ENCODE measurements at places on chromosomes 5 and 9.

- peak; percentile 9 for DNase-seq
These were observed 36.4 kb upstream of the IPPK start for GRCh38 chr9:92706218-92706940.

DNA sequence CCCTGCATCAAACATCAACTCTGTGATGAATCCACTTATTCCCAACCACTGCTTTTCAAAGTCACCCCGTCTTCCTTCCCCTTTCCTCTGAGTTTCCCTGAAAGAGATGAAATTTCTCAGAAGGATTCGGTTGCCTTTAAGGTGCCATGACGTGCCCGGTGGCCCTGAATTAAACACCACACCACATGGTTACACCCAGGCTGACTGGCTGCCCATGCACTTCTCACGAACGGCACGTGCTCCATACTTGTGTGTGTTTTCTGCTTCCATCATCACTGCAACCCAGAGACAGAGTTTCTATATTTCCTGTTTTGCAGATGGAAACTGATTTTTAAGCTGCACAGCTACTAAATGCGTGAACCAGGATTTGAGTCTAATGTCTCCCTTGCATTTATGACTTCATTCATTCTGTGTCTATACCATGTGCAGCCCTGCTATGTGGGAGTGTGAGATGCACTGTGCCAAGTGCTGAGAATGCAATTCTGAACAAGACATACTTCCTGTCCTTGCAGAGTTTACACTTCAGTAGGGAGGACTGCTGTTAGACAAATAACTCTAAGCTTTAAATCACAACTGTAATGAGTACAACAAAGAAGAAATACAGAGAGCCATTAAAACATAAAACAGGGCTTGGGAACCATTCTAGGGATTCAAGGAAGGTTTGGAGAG, 162.9 kb downstream of the NXNL2 start:
- no peak for DNase-seq

DNA sequence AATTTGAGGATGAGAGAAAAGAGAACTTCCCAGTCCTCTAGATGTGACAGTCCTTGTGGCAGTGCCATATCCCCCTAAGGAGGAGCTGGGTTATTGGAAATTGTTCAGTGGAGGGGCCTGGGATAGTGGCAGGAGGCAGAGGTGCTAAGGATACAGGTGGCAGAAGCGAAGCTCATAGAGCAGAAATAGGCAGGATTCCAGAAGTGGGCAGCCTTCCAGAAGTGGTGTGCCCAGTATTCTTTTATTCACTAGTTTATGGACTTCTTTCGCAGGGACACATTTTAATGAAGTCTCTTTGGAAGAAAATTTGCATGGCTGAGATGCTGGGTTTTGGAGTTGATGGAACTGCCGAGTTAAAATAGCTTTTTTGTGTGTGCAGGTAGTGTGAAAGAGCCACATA, 6.8 kb downstream of the PIK3R1 start:
- DNase-seq = no peak

DNA sequence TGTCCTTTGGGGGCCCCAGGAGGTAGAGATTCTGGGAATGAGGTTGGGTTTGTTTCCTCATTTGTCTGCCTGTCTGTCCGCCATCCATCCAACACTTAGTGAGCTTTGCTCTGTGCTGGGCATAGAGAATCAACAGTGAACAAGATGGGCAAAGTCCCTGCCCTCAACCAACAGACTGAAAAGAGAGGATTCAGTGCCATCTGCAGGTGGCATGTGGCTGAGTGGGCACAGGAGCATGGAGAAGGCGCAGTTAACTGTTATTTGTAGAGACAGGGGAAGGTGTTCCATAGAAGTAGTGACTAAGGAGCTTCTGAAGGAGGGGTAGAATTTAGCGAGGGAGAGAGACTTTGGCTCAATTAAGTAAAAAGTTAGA, 23.1 kb downstream of the POLR1E start:
- no peak for DNase-seq

DNA sequence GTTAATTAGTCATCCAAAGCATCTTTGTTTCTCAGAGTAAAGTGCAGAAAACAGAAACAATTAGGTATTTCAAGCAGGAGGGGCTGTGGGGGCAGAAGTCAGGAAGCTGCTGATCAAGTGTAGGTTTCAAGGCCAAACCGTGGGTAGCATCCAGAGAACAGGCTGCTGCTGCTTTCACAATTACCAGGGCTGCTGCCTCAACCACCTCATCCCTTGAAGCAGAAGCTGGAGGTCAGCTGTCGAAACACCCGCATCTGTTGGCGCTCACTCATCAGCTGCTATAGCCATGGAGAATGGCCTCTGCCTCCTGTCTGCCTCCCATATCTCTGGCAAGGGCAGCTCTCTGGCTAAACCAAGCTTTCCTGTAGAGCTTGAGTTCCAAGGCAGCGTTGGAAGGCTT, 122.9 kb upstream of the OSMR start:
- DNase-seq = no peak

DNA sequence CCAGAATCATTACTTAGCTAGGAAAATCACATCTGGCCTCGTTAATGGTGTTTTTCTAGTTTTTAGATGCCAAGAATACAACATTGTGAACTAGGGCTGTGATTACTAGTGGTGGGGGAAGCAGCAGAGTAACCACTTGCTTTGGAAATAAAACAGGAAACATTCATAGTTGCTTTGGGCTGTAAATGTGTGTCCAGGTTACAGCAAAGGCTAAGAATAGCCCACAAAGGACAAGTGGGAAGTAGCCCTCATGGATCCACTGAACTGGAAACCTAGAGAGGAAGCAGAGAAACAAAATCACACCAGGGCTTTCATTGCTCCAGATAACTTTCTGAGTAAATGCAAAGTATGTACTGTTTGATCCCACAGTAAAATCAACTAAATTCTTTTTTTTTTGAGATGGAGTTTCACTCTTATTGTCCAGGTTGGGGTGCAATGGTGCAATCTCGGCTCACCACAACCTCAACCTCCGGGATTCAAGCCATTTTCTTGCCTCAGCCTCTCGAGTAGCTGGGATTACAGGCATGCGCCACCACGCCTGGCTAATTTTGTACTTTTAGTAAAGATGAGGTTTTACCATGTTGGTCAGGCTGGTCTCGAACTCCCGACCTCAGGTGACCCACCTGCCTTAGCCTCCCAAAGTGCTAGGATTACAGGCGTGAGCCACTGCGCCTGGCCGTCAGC, 56.2 kb upstream of the TNFSF15 start:
- DNase-seq = no peak

DNA sequence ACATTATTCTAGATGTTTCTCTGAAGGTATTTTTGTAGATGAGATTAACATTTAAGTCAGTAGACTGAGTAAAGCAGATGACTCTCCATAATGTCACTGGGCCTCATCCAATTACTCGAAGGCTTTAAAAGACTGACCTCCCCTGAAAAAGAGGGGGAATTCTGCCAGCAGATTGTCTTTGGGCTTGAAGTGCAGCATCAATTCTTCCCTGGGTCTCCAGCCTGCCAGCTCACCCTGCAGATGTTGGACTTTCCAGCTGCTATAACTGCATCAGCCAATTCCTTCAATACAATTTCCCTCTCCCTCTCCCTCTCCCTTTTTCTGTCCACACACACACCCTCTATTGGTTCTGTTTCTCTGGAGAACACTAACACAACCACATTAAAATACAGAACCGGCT, 472.8 kb downstream of the SPOCK1 start:
- DNase-seq = no peak

GRCh38 chr9:40913928-40914673, 214.4 kb downstream of the FOXD4L6 start:
- no peak for DNase-seq

DNA sequence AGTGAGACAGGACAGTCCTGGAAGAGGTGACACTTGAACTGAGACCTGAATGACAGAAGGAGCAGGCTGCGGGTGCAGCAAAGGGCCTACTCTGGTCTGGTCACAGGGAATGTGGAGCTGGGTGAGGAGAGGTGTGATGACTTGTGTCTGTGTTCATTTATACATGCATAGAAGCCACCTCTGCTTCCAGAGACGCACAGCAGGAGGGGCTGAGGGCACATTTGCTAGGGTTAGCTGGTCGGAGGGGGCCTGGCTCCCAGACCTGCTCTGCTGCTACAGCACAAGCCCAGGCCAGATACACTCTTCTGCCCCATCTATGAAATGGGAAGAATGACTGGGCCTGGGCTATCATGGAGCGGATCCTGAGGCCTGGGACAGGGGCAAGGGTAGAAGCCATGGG, 15.6 kb downstream of the UNC5A start:
- no peak for DNase-seq

- no peak for DNase-seq
These were observed 101.4 kb upstream of the FSTL4 start for GRCh38 chr5:133713751-133714150.

GRCh38 chr9:15743512-15743911, 190.7 kb downstream of the CCDC171 start:
- no peak for DNase-seq

GRCh38 chr5:126248611-126249010, 174.6 kb upstream of the GRAMD2B start:
- DNase-seq = no peak

- no peak for DNase-seq
These were observed 17.1 kb downstream of the SUSD1 start for GRCh38 chr9:112157961-112158360.

- no peak for DNase-seq
These were observed 40.6 kb upstream of the DMRTA1 start for GRCh38 chr9:22405869-22406659.

DNA sequence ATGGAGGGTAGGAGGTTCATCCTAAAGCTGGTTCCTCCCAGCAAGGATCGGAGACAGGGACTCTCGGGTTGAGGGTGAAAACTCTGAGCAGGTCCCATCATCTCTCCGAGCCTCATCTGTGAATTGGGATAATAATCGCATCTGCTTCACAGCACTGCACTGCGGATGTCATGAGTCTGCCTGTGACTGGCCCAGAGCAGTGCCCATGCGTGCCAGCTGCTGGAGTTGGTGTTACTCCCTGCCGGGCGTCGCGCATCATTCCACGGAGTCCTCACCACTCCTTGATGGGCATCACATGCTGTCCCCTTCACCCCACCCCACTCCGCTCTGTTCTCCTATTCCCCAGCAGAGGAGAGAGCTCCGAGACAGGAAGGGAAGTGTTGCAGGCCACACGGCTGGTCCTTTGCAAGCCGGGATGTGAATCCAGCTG, 35.1 kb upstream of the ORM1 start:
- DNase-seq = no peak

DNA sequence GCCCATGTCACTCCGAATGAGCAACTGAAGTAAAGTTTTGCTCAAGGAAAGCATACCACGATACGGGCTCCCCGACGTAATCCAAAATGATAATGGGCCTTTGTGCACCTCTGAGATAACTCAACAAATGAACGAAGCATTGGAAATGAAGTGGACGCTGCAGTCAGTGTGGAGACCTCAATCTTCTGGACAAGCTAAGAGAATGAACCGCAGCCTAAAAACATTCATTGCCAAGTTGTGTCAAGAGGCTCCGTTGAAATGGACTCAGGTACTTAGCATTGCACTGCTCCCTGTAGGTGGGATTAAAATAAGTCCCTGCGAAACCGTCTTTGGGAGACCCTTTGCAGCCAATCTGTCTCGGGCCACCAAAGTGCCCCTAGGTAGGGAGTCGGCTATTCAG, 3.9 kb upstream of the LCN9 start:
- DNase-seq = no peak

DNA sequence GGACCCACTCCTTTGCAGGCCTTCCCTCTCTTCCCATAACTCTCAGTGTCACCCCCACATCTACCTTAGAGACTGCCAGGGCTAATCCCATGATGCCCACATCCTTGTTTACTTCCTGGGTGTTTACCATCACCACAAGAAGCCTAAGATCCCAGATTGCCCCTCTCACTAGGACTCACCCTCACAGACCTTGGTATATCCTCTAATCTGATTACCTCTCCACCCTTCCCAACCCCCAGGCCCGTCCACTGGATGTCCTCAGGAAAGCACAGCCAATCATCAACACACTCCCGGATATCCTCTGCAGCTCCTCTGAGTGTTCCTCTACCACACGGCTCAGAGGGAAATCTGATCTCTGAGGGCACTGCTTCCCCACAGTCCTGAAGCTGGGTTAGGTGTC, 91.0 kb downstream of the FOXD1 start:
- no peak for DNase-seq

DNA sequence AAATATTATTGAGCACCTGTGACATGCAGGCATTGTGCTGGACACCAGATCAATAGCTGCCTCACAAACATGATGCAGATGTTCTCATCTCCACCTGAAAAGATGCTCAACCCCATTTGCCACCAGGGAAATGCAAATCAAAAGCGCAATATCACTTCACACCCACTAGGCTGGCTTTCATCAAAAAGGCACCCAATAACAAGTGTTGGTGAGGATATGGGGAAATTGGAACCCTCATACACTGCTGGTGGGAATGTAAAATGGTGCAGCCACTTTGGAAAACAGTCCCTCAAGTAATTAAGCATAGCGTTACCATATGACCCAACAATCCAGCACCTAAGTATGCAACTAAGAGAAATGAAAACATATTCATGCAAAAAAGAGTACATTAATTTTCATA, 24.7 kb downstream of the FGF1 start:
- DNase-seq = no peak

- peak; percentile 18 for DNase-seq
These were observed 58.3 kb upstream of the KLF4 start for GRCh38 chr9:107547772-107548297.

DNA sequence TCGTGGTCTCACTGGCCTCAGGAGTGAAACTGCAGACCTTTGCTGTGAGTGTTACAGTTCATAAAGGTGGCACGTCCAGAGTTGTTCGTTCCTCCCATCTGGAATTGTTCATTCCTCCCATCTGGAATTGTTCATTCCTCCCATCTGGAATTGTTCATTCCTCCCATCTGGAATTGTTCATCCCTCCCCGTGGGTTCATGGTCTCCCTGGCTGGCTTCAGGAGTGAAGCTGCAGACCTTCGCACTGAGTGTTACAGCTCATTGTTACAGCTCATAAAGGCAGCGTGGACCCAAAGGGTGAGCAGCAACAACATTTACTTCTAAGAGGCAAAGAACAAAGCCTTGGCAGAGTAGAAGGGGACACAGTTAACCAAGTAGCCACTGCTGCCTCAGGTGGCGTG, 69.1 kb downstream of the GCNT1 start:
- DNase-seq = peak; percentile 46

DNA sequence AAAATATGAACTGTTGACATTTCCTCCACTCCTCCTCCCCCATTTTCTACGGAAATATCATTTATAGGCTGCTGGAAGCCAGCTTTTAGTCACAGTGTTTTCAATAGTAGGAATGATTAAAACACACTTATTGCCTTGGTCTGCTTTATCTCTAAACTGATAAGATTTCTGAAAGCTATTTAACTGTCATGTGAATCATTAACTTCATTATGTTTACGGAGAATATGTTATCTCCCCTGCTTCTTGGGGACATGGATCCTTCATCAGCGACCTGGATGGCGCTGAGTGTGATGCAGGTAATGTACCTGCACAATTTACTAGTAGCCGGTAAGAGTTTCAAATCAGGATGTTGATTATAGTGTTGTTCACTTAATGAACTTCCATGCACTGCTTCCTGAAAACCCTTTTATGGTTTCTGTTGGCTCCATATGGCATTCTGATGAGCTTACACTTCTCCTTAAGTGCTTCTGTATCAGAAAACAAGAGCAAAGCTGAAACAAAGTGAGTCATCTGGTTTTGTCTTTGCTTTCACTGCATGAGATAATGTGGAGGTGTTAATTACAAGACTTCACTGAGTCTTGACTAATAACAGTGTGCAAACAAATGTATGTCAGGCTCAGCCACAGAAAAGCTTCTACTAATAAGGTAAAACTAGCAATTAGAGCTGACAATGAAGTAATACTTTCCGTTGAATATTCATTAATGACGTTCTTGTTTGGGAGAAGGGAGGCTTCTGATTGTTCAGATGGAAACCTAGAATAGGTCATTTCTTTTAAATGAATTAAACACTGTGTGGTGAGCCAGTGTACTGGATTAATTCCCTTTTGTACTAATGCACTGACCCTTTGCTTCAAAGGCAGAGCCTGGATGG, 162.4 kb upstream of the ZNF608 start:
- DNase-seq = no peak

Data from fibroblast of skin of back (primary cell).